ENCODE measurements at places on chromosomes 4 and X. TPM values are rescaled to one million over a fixed set of nuclear protein-coding genes. Genes with fewer than 3 reads are reported as not detected.
A peak's percentile ranks its signal among the peaks of the same experiment; 100 is the strongest.

FAM9A gene
- not detected for polyA plus RNA-seq

DNA sequence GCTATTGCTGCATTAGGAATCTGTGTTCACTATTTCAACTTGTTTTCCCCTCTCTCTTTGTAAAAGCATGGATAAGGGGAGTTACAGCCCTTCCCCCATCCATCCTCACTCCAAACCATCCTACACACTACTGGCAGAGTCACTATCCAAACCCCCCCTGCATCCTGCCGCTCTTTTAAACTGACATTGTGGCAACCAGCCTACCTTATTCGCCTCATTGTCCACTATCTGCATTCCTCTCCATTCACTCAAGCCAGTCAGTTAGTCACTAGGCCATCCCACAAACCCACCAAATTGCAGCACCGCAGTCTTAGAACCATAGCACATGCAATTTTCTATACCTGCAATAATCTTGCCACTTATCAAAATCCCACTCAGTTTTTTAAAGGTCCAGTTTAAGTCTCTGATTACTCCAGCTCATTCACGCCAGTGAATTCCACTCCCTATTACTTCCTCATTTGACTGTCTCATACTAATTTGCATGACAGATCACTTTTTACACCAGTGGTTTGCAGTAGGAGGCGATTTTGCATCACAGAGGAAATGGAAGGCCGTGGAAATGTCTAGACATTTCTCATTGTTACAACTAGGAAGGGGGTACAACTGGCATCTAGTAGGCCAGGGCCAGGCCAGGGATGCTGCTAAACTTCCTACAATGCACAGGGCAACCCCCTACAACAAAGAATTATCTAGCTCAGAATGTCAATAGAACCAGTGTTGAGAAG is 181.8 kb downstream of the HS6ST2 start:
- H3K4me1 ChIP-seq: no peaks in the 10 kb centered on the region
- H3K36me3 ChIP-seq: no peaks in the 10 kb centered on the region
- H3K27ac ChIP-seq: no peak overlapping the region
- H3K4me3 ChIP-seq: peak overlapping the region; percentile 28
- H3K27me3 ChIP-seq: no peaks in the 10 kb centered on the region

XKRX gene
- polyA plus RNA-seq: not detected

GRCh38 chrX:11557120-11557519 is 108.6 kb downstream of the ARHGAP6 start:
- H3K36me3 ChIP-seq: no peaks in the 10 kb centered on the region
- no peak overlapping the region for H3K27ac ChIP-seq
- no peaks in the 10 kb centered on the region for H3K4me1 ChIP-seq
- no peaks in the 10 kb centered on the region for H3K27me3 ChIP-seq

NDST4 gene
- polyA plus RNA-seq: not detected

ASMT gene
- polyA plus RNA-seq: not detected

DNA sequence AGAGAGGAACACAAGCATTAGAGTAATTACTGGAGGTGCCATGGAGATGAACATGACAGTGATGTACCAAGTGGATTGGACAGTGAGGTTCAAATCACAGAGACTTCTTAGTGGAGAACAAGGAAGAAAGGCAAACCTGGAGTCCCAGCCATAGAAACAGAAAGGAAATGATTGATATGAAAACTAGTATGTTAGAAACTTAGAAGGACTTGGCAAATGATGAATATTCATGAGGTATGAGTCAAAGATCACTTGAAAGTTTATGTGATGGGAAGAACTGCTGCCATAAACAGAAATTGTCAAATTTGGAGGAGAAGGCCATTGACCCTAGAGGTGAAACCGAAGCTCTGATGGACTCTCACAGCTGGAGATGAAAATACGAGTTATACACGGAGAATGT is 88.2 kb downstream of the PHOX2B start:
- H3K27me3 ChIP-seq: no peaks in the 10 kb centered on the region
- no peak overlapping the region for H3K27ac ChIP-seq
- no peak for DNase-seq
- no peaks in the 10 kb centered on the region for H3K36me3 ChIP-seq
- no peaks in the 10 kb centered on the region for H3K4me1 ChIP-seq

AMTN gene
- not detected for polyA plus RNA-seq

UGT2A1 gene
- polyA plus RNA-seq: not detected

DNA sequence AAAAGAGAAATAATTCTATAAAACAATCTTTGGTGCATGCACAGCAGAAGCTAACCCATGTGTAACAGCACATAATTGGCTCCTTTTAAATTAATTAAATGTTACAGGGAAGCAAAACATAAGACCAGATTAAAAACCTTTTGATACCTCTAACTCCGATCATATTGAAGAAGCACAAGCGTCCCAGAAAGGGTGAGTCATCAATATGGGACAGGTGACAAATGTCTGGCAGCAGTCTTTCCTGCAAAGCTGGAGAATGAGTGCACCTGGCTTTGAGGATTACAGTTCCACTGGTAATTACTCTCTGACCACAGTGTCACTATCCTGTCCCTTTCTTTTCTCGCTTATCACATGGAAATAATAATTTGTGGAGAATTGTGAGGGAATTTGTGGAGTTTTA is 94.6 kb downstream of the FAM9B start:
- no peak overlapping the region for H3K4me3 ChIP-seq
- no peak for DNase-seq
- H3K27me3 ChIP-seq: peaks cover 1% of the 10 kb centered on the region
- H3K36me3 ChIP-seq: no peaks in the 10 kb centered on the region
- no peak overlapping the region for H3K27ac ChIP-seq

EDA2R gene
- not detected for polyA plus RNA-seq

MAGEA1 gene
- not detected for polyA plus RNA-seq

- no peak overlapping the region for H3K4me3 ChIP-seq
- no peak for DNase-seq
- H3K4me1 ChIP-seq: peaks cover 35% of the 10 kb centered on the region
- H3K27me3 ChIP-seq: no peaks in the 10 kb centered on the region
- H3K27ac ChIP-seq: no peak overlapping the region
- no peaks in the 10 kb centered on the region for H3K36me3 ChIP-seq
Measured at GRCh38 chrX:80765220-80765625, 44.5 kb downstream of the BRWD3 start.

TMPRSS11A gene
- not detected for polyA plus RNA-seq

DNA sequence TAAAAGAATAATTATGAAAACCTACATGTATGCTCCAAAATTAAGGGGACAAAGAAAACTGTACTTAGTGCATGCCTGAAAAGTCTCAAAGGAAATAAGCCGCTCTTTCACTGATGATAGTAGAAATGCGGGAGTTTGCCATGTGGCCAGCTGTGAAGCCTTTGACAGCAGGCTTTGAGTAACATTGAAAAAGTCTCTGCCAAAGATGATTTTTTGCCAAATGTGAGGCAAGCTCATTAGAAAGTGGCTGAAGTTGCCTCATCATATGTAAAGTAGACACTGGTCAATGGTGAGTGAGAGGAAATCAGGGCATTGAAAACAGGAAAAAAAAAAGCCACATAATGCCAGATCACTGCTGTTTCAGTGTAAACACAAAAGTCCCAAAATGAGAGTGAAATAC is 2360.1 kb downstream of the PCDH7 start:
- no peaks in the 10 kb centered on the region for H3K4me1 ChIP-seq
- no peak overlapping the region for H3K27ac ChIP-seq
- no peak overlapping the region for H3K4me3 ChIP-seq
- H3K36me3 ChIP-seq: no peaks in the 10 kb centered on the region
- no peak for DNase-seq
- H3K27me3 ChIP-seq: no peaks in the 10 kb centered on the region

GRCh38 chrX:24153178-24153795 is 3.8 kb downstream of the ZFX start:
- peaks cover 77% of the 10 kb centered on the region for H3K4me1 ChIP-seq
- peak overlapping the region; percentile 93 for H3K4me3 ChIP-seq
- DNase-seq: no peak
- H3K36me3 ChIP-seq: no peaks in the 10 kb centered on the region
- H3K27me3 ChIP-seq: peaks cover 14% of the 10 kb centered on the region
- H3K27ac ChIP-seq: peak overlapping the region; percentile 84

GRCh38 chrX:18065956-18066355 is 154.7 kb downstream of the BEND2 start:
- no peak for DNase-seq
- no peak overlapping the region for H3K4me3 ChIP-seq
- no peaks in the 10 kb centered on the region for H3K4me1 ChIP-seq
- H3K36me3 ChIP-seq: no peaks in the 10 kb centered on the region
- peaks cover 2% of the 10 kb centered on the region for H3K27me3 ChIP-seq

GRCh38 chr4:108458681-108459080 is 161.7 kb upstream of the RPL34 start:
- H3K27ac ChIP-seq: no peak overlapping the region
- no peaks in the 10 kb centered on the region for H3K36me3 ChIP-seq
- H3K4me3 ChIP-seq: no peak overlapping the region
- DNase-seq: no peak

DNA sequence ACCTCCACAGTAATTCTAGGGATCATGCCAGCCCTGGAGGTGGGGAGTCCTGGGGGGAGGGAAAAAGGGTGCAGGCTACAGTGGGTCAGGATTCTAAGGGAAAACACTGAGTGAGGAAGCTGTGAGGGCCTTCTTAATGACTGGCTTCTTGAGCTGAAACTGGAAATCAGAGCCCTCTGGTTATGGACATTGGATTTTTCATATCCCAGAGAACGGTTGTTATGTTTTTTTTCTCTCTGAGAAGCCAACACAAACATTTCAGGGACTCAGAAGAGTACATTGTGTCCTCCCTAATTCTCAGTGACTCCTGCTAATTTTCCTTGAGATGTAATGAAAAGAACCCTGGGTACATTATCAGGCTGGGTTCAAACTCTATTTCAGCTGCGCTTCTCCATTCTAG is 162.4 kb upstream of the PRDX4 start:
- H3K27ac ChIP-seq: no peak overlapping the region
- DNase-seq: no peak
- peaks cover 1% of the 10 kb centered on the region for H3K27me3 ChIP-seq
- no peaks in the 10 kb centered on the region for H3K36me3 ChIP-seq
- H3K4me1 ChIP-seq: no peaks in the 10 kb centered on the region

Measured in immature natural killer cell (primary cell).